ENCODE measurements at places on chromosomes 5 and 9.

DNA sequence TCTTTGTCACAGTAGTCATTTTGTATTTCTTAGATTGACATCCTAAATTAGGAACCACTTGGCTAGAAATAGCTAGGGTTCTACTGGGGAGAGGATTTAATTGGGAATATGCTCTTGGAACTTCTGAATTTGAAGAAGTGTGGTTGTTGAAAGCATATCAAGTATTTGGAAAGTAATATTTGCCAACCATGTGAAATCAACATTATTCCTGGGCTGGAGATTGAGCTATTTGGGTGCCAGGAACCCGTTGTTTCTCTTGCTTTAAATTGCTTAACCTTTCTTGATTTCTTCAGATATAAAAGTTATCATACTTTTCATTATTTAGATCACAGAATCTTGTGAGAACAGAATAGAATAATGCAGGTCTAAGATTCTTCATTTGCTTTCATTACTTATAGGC is 178.4 kb upstream of the ELL2 start:
- no peak for DNase-seq

- DNase-seq, result no peak
These were observed 372.0 kb downstream of the ARHGEF28 start for GRCh38 chr5:73997960-73998359.

DNA sequence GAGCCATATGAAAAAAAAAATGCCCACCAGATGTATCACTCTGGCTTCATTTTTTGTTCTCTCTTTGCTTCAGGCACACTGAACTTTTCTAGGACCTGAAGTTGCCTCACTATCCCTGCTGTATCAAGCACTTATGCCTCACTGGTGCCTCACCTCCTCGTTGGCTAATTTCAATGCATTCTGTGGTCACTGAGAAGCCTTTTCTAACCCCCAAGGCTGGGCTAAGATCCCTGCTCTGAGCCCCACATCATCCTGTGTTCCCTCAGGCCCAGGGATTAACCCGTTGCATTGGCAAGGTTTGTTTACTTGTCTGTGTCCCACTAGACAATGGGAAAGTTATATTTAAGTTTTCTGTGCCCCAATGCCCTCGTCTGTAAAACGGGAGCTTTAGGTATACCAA is 362.7 kb downstream of the OSTF1 start:
- no peak for DNase-seq

GRCh38 chr9:95450171-95451064 is 66.4 kb downstream of the PTCH1 start:
- no peak for DNase-seq

DNA sequence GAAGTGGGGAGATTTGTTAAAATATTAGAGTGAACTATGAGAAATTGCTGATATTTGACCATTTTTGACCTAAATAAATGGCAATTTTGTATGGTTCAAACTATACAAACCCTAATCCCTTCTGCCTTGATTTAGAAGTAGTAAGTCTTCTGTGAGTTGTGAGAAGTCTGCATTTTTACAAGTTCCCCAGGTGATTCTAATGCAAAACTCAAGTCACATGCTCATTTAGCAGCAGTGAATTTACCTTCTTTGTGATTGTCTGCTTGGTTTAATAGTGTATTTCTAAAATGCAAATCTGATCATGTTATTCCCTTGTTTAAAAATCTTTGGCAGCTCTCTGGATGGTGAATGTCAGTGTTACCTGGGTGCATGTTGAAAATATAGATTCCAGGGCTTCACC is 2.8 kb downstream of the MEGF10 start:
- no peak for DNase-seq
